ENCODE measurements at places on chromosomes 7 and 10.

DNA sequence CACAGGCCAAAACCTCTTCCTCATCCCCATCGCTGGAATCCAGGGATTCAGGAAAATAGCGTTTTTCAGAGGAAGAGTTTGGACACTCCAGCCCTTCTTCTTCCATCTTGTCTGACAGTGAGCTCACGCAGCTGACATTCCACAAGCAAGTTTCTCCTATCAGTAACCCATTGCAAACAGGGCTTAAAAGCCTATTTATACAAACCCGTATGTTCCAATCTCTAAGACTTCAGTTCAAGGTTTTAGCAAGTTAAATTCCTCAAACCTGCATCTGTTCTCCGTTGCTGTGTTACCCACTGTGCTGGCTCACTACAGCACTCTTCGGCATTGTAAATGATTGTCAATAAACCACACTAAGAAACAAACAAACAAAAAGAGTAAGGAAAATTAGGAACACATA is 373 bp downstream of the DHX32 start:
- DNase-seq, result no peak

DNA sequence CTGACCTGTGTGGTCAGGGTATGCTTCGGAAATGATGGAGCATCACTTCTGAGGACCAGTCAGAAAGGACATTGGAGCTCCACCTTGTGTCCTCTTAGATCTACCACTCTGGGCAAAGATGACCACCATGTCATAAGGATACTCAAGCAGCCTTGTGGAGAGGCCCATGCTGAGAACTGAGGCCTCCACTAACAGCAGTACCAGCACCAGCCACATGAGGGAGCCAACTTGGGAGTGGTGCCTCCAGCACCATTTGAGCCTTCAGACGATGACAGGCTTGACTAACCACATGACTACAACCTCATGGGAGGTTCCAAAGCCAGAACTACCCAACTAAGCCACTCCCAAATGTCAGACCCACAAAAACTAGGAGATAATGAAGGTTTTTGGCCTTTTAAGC is 116.0 kb downstream of the NPTX2 start:
- peak; percentile 30 for DNase-seq

GRCh38 chr10:112835217-112835715 is 114.8 kb upstream of the TCF7L2 start:
- no peak for DNase-seq

DNA sequence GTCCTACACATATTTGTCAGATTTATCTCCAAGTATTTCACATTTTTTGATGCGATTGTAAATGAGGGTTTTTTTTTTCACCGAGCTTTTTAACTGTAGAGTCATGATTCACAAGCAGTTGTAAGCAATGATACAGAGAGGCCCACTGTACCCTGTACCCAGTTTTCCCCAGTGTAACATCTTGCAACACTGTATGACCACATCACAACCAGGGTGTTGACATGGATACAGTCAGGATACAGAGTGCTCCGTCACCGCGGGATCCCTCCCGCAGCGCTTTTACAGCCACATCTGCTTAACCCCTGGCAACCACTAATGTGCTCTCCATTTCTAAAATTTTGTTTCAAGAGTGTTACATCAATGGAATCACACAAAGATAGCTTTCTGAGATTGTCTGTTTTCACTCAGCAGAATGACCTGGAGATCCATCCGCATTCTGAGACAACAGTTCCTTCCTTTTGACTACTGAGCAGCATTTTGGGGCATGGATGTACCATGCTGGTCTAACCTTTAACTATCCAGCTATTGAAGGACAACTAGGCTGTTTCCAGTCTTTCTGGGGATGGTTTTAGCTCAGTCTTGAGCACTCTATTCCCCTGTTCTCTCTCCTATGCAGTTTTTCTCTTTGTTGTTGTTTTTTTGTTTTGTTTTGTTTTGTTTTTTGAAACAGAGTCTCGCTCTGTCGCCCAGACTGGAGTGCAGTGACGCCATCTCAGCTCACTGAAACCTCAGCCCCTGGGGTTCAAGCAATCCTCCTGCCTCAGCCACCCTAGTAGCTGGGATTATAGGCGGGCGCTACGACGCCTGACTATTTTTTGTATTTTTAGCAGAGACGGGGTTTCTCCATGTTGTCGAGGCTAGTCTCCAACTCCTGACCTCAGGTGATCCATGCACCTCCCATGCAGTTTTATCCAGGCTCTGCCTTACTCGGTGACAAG is 25.9 kb downstream of the GPRIN2 start:
- no peak for DNase-seq

- DNase-seq, result no peak
Observed at GRCh38 chr7:81574723-81575326, 195.0 kb downstream of the HGF start.

DNA sequence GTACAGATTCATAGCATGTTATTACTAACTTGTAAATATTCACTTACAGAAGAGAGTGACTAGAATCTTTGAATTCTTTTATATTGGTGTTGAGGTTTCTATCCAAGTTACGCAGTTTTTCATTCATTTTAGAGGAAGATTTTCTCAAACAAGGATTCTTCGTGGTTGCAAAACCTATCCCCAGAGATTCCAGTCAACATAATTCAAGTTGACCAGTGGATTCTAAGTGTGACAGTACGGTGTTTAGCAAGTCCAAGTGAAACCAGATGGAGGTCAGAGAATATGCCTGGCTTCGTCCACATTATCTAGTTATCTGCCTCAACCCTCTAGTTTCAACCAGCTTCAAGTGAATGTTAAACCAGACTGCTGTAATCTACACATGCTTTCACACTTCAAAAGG is 131.9 kb downstream of the SDK1 start:
- DNase-seq, result no peak

- no peak for DNase-seq
Observed at GRCh38 chr10:30186371-30186875, 127.0 kb upstream of the JCAD start.

- no peak for DNase-seq
Observed at GRCh38 chr10:92850185-92850584, 1.9 kb downstream of the EXOC6 start.

GRCh38 chr7:138814816-138815332 is 16.9 kb upstream of the ATP6V0A4 start:
- DNase-seq, result no peak

DNA sequence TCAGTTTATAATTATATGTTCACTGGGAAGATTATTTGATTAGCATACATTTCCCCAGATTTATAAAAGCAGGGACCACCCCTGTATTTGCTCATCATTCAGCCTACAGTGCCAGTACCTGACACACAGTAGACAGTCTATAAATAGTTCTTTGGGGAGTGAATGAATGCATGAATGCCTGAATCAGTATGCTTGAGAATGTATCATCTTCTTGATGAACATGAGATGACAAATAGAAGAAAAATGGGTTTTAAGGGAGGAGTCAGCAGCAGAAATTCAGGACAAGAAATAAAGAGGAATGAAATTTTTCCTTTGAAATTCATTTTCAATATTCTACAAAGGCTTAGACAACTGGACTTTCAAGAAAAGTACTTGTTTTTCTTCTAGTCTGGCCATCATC is 295.8 kb upstream of the LRRTM3 start:
- no peak for DNase-seq

DNA sequence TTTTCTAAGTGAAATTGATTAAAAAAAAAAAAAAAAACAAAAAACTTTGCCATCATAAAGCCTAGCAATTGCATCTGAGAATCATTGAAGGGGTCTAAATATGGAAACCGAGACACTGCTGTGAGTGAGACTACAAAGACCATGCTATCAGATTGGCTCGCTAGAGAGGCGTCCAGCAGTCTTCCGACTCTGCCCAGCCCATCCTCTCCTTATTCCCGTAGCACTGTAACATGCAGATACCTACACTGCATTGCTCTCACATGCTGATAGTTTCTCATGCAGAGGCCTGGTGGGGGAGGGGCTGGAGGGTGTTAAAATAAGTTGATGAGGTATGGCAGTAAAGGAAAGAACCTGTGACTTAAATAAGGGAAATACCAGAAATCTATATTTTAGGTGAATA is 130.7 kb downstream of the NRF1 start:
- DNase-seq, result no peak
